ENCODE measurements at places on chromosomes 2 and 18. TPM values are rescaled to one million over a fixed set of nuclear protein-coding genes. Genes with fewer than 3 reads are reported as not detected.

DNA sequence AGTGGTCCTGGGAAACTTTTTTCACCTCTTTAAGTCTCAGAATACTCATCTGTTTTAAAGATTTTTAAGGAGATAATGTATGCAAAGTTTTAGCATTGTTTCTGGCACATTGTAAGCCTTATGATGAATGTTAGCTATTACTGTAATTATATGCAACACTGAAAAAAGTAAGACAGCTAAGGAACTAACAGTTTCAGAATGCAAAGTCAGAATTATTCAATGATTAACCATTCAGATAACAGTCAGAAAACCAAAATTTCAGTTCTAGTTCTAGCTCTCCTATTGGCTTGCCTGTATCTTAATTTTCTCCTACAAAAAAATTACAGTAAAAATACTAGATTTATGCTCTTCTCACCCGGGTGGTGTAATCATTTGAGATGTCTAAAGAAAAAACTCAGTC lies 101.1 kb downstream of the SLC4A10 start:
- no peak for DNase-seq

DNA sequence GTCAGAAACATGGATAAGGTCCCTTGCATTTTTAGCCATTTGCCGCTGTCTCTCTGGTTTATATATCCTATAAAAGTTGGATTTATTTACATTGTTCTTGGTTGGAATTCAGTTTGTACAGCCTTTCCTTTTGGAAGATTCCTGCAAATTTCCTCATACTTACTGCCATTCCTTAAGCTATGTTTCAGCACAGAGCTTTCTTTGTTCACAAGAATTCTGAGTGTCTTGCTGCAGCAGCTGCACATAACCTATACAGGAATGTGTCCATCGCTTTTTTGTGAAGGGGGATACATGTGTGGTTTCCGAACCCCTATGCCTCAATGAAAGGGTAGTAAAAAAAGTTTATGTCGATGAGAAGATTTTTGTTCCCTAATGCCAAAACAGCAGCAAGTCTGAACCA lies 48.3 kb upstream of the CCDC68 start:
- DNase-seq, result no peak

- no peak for DNase-seq
Observed at GRCh38 chr18:70280007-70280925, 8.6 kb upstream of the SOCS6 start.

GRCh38 chr2:181300600-181301291 lies 156.4 kb upstream of the ITGA4 start:
- DNase-seq, result peak; percentile 25

DNA sequence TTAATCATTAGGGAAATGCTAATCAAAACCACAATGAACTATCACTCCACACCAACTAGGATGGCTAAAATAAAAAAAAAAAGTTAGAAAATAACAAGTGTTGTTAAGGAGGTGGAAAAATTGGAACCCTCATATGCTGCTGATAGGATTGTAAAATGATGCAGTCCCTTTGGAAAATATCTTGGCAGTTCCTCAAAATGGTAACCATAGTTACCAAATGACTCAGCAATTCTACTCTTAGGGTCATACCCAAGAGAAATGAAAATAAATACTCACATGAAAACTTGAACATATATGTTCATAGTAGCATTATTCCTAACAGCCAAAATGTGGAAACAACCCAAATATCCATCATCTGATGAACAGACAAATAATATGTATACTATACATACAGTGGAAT lies 15.7 kb upstream of the ACVR2A start:
- DNase-seq, result no peak

- no peak for DNase-seq
Observed at GRCh38 chr18:73511771-73512503, 635.7 kb downstream of the FBXO15 start.

- DNase-seq, result no peak
Observed at GRCh38 chr18:77911971-77912605, 662.4 kb downstream of the GALR1 start.

DNA sequence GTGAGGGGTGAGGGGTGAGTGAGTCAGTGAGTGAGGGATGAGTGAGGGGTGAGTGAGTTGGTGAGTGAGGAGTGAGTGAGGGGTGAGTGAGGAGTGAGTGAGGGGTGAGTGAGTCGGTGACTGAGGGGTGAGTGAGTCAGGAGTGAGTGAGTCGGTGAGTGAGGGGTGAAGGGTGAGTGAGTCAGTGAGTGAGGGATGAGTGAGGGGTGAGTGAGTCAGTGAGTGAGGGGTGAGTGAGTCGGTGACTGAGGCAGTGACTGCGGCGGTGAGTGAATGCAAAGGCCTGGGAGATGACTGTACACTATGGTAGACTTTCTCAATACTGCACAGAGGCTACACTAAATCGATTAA lies 16.6 kb downstream of the THAP4 start:
- DNase-seq, result peak; percentile 94

DNA sequence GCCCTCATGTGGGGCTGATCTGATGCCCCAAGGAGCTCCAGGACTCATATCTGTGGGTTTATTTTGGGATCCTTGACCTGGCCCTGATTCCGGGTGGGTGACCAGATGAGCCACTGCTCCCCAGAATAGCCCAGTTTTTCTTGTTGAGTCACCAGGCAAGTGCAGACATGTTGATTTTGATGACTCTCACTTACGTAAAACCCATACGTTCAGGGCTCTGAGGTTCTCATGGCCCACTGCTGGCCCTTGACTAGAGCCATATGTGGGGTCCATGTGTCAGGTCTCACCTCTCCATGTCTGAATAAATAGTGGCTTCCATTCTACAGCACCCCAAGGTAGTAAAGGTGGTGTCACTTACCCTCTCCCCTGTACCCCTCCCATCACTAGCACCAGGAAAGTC lies 41.9 kb downstream of the CDC42EP3 start:
- no peak for DNase-seq

DNA sequence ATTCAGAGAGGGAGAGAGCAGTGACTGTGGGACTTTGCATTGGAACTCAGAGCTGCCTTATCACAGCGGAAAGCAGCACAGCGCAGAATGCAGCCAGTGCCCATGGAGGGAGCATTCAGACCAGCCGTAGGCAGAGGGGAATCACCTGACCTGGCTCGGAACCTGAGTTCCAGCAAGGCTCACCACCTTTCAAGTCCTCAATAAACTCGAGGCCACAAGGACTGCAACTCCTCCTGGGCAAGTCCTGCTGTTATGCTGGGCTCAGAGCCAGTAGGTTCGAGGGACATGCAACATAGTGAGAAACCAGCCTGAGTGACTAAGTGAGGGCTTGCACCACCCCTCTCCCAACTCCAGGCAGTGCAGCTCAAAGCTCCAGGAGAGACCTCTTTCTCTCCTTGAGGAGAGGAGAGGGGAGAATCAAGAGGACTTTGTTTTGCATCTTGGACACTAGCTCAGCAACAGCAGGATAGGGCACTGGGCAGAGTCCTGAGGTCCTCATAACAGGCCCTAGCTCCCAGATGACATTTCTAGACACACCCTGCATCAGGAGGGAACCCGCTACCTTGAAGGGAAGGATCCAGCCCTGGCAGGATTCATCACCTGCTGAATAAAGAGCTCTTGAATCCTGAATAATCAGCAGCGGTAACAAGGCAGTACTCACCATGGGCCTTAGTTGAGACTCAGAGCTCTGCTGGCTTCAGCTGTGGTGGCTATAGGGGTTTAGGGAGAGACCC lies 136.8 kb upstream of the OTOS start:
- no peak for DNase-seq

DNA sequence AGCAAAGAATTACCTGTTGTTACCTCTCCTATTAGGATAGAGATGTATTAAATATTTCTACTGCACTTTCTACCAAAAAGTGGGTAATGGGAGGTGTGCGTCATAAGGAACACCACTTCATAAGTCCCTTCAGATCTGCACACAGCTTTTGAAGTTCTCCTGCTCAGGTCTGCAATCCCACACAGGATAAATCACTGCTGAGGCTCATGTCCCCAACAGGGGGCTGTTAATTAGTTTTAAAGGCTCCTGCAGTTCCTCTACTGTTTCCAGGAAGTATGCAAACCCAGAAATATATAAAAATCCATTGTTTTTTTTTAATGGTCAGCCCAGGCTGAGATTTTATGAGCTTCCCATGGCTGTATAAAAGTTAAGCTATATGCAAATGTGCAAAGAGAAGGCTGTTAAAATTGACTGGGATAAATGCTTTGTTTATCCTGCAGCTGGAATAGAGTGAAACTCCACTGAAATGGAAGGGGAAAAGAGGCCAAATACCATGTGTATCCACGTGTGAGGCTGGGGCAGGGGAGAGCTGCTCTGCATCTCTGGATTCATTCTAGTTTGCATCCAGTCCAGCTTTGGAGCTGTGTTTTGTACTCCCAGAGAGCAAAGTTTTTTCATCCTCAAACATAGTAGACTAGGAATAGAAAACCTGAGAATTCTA lies 903.7 kb downstream of the TDRD15 start:
- no peak for DNase-seq

DNA sequence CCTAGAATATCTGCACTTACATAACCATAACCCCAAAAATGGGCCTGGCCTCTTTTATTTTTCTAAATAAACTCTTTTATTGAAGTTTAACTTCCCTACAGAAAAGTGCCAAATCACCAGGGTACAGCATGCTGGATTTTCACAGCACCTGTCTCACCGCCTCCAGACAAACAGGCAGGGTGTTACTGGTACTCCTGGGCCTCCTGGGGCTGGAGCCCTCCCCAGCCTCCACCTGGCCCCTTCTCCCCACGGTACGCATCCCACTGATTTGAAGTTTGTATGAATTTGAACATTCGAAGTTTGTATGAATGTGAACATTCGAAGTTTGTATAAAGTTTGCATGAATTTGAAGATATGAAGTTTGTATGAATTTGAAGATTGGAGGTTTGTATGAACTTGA lies 232.1 kb downstream of the NDUFA10 start:
- no peak for DNase-seq

DNA sequence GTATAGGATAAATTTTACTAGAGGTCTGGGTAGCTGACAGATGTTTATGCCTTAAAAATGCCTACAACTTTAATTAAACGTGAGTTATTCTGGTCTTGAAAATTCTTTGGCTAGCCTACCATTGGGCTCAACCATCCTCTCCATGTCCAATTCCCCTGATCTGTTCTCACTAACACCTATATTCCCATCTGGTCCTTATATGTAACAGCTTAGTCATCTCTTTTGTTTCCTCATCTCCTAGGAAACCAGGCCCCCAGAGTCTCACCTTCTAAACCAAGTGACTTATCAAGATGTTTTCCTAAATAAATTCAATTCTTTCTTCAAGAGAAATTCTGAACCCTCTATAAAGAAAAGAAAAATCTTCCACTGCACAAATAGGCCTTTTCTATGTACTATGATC lies 148.5 kb downstream of the TTC32 start:
- DNase-seq, result no peak

DNA sequence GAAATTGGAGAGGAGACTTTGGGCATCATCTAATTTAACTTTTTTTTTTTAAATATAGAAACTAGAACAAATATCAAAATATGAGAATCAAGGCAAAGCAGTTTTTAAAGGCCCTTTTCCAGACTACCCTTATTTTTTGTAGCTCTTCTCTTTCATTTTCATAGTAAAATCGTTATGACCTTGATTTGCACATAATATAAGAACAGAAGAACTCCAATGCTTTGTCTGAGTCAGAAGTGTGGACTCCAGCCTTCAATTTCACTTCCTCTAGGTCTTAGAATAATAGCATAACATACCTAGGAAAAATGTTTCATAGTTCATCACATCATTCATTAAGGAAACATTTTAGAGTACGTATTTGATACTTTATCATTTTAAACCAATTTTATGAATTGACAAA lies 74.4 kb downstream of the ANKRD12 start:
- DNase-seq, result no peak

GRCh38 chr2:48699348-48699930 lies 56.1 kb downstream of the LHCGR start:
- no peak for DNase-seq

DNA sequence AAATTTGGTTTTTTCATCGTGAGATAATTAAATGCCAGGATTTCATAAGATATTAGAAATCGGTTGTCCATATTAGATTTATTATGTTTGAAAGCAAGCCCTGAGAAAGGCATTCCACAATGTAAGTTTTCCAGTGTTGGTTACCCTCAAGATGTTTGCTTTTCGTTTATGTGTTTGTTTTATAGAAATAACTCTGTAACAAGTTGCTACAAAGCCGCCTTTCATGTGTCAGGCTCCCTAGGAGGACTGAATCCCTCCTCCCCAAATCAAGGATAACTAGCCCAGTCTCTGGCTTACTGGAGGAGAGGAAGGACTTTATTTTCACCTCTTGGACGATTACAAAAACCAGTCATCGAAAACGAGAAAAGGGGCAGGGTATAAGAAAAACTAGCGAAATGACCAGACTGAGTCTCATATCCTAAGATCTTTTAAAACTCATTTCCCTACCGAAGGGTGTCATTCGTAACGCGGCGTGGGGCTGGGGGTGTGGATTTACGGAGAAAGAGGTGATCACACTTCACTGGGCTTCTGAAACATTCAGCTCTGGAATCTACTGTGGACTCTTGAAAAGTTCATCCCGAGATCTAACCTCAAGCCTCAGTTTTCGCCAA lies 1.0 kb upstream of the PEX13 start:
- DNase-seq, result peak; percentile 67

DNA sequence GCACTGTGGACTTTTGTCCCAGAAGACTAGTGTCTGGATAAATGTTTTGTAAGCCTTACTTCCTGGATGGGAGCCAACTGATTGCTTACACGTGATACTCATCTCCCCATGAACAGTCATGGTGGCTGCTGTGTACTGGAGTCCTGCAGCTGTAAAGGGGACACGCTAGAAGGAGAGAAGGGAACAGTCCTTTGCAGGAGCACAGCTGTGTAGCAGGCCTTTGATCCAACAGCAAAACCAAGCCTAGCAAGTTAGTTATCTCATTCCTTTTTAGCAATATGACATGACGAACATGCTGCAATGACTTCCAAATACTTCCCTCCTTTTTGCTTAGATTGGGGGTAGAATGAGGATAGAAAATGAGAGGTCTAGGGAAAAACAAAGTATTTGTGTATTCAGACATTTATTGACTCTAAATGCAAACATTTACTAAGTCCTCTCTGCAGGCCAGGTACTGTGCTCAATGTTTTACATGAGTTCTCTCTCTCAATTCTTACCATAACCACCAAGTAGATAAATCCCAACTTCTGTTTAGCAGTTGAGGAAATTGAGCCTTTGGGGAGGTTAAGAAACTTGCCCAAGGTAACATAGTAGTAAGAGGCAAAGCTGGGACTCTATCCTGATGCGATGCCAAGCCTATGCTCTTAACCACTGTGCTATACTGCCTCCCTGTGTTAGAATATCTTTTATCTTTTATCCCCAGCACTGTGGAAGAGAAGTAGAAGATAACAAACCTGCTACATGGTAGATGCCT lies 55.4 kb upstream of the CD28 start:
- peak; percentile 10 for DNase-seq

The CAPN14 gene
- total RNA-seq, result 0.65 TPM

The SLC8A1 gene
- total RNA-seq, result 0.58 TPM

The MROH2A gene
- not detected for total RNA-seq

The SGPP2 gene
- total RNA-seq, result 15.1 TPM

The LIMS3 gene
- 1.3 TPM for total RNA-seq

The EFR3B gene
- total RNA-seq, result 0.60 TPM

The ANKRD39 gene
- total RNA-seq, result 16.5 TPM

The ABCB11 gene
- total RNA-seq, result not detected

The CYP1B1 gene
- 24.3 TPM for total RNA-seq

The SP110 gene
- 128 TPM for total RNA-seq

Data from activated T-cell treated with anti-CD3 and anti-CD28 coated beads, Interleukin-2, amount 50 U/mL, for 72 hours (primary cell).